ENCODE measurements at places on chromosomes 3 and 15.
A peak's percentile ranks its signal among the peaks of the same experiment; 100 is the strongest.

GRCh38 chr3:172466553-172467130 is 18.4 kb upstream of the GHSR start:
- no peak for DNase-seq

- no peak for DNase-seq
Measured at GRCh38 chr3:45362758-45363157, 25.6 kb upstream of the LARS2 start.

DNA sequence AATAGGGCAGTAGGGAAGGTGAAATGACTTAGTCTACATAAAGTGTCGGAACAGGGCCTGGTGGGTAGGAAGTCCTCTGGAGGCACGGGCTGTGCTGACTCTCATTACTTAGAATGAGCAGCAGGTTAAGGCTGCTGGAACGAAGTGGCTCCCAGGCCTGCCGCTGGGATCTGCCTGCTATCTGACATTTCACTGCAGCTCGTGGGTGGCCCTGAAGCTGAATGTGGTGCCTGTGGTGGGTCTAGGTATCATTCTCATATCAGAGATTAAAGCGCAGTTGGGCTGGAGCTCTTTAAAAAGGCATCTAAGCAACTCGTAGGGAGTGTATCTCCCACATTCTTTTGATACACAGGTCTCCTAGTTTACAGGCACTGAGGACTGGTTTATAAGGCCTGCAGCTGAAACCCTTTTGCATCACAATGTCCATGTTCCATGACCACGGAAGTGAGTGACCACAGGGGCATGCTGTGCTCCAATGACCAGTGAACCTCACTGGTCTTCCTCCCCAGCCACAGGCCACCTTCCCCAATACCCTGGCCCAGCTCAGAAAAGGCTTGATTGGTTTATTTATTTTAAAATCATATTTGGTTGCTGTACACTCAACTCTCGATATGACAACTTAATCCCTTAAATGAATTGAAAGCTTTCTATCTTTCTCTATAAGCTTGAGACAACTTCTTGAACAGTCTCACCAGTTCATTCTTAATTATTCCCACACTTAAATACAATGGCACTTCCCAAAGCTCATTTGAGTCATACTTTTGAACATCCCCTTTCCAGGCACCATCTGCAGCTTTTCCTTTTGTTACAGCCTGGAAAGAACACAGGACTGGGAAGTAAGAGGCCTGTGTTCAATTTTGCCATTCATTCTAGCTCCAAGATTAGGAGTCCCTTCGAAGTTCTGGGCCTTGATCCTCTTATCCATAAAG is 19.0 kb downstream of the ADAMTS9 start:
- peak; percentile 11 for DNase-seq

GRCh38 chr3:100517276-100517675 is 24.9 kb downstream of the TMEM45A start:
- no peak for DNase-seq

GRCh38 chr15:34014556-34014955 is 24.4 kb downstream of the AVEN start:
- DNase-seq: no peak

DNA sequence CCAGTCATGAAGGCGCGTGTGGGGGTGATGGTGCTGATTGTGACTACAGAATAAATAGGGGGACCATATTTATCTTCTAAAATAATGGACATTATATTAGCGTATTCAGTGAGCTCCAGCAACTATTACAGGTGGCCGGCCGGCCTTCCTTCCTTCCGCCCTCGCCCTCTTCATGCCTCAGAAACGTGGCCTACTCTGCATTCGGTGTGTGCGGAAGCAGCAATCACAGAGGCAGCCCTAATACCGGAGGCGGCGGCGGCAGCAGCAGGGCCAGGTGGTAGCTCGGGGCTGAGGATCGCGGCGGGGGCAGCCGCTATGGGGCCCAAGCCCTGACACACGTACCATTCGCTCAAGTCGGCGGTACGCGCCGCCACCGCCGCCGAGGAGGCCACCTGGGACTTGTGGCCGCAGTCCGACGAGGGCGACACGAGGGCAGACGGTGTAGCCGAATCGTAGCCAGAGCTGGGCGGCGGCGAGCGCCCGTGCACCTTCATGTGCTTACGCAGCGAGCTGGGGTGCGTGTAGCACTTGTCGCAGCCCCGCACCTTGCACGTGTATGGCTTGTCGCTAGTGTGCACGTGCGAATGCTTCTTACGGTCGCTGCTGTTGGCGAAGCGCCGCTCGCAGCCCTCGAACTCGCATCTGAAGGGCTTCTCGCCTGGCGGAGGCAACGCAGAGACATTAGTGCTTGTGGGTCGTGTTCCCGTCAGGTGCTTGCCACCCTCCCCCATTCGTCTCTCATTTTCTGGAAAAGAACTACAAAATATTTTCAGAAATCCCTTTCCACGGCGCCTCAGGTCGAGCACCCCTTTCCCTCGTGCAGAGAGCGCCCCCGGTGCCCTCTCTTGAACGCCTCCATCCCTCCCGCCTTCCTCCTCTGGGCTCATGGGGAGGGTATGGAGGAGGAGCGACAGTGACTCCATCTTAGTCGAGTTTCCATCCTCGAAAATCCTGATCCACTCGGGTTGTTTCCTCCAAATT is 15.5 kb downstream of the ZIC4 start:
- no peak for DNase-seq

GRCh38 chr3:114216186-114216970 is 21.0 kb downstream of the ZNF80 start:
- no peak for DNase-seq

DNA sequence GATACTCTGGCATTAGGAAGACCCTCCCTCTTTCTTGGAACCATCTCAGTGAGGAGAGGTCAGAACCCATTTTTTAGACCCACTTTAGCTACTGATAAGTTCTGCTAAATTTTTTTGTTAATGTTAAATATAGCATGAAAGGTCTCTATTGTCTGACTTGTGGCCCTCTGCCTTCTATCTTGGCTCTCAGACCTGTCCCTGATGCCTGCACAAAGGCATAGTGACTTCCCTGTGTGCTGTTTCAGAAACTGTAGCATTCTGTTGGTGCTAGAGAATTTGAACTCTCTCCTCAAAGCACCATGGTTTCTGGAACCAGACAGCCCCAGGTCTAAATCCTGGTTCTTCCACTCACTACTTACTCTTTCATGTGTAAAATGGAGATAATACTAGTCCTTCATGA is 15.4 kb downstream of the MAPKBP1 start:
- DNase-seq: no peak

DNA sequence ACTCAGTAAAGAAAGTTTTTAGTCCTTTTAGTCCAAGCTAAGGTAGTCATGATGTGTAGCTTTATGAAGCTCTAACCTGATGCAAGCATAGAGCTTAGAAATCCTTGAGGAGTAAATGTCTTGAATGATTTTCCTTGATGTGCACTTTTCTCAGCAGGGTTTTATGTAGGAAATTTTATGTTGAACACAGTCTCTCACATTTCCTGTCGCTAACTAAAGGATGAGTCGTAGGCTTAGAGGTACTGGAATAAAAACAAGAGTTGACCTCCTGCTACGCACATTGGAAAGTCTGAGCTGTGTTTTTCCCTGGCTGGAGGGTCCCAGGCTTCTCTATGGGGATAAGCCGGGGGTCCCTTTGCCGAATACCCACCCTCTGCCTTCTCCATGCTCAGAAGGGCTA is 34.7 kb upstream of the ZPLD1 start:
- no peak for DNase-seq

DNA sequence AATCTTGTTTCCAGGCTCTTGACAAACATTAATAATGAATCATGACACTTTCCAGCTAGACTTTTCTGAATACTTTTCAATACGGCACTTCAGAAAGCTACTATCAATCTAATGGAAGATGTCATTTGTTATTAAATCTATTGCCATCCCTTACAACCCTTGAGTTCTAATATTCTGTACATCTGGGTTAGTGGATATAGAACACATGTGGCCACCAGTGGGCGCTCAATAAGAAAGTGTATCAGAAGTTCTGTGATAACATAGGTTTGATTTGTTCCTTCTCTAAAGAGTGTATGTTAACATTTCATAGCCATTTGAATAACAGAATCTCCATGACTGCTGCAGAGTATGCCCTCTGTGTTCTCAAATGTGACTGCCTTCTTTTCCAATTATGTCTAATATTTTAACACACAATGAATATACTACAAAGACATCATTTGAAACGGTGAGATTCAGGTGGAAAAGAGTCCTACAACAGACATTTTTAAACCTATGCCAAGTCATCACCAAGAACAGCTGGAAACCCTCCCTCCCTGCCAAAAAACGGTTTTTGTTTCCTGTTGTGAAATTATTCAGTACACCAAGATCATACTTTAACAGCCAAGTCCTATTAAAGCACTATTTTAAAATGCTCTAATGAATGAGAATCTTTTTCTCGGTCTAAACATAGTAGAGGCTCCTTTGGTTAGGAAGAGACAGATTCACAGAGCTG is 22.2 kb downstream of the ALDH1A2 start:
- DNase-seq: peak; percentile 17

DNA sequence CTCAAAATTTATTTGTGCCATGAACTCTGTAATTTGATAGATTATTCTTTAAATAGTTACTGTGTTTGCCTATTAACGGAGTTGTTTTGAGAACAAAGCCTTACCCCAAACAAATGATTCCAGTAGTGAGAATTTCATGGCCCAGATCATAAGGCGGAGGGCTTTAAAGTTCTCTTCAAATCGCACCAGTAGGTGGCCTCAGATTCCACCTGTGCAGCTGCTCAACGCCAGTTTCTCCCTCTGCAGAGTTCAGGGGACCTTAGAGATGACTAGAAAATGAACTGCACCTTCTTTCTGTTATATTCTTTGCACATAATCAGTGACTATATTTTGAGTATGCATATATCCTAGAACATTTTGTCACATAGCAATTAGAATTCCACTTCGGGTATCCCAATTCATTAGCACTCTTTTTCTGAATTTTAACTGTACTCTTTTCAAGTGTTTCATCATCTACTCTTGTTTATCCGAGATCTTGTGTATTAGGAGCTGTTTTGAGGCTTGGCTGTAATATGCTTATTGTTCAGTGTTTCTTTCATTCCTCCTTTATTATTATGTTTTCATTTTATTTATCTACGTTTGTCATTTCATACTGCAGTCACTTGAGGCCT is 232.6 kb upstream of the CHRM5 start:
- DNase-seq: peak; percentile 48

DNA sequence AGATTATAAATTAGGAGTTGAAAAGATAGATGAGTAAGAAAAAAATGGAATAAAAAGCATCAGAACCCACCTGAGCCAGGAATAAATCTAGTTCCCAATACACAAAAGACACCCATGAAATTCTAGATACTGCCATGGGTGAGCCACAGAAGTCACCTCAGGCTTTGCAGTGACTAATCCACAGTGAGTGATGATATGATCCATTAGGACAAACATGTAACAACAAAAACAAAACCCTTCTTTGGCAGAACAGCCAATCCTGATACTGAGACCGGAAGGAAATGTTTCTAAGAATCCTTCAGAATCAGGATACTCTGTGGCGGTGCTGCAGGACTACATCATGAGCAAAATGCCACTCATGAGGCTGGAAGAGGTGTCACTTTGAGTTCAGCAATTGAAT is 15.0 kb upstream of the MINDY4B start:
- no peak for DNase-seq

- DNase-seq: no peak
Measured at GRCh38 chr15:95590533-95591044, 739.9 kb upstream of the NR2F2 start.

All from mesendoderm (in vitro differentiated cells).